Endodermal cell (in vitro differentiated cells): ENCODE measurements at places on chromosomes 6 and 20.

- DNase-seq, result no peak
Observed at GRCh38 chr6:136058852-136059251, 191.3 kb downstream of the MTFR2 start.

GRCh38 chr6:157604816-157605215, 218.2 kb upstream of the SNX9 start:
- DNase-seq, result no peak

DNA sequence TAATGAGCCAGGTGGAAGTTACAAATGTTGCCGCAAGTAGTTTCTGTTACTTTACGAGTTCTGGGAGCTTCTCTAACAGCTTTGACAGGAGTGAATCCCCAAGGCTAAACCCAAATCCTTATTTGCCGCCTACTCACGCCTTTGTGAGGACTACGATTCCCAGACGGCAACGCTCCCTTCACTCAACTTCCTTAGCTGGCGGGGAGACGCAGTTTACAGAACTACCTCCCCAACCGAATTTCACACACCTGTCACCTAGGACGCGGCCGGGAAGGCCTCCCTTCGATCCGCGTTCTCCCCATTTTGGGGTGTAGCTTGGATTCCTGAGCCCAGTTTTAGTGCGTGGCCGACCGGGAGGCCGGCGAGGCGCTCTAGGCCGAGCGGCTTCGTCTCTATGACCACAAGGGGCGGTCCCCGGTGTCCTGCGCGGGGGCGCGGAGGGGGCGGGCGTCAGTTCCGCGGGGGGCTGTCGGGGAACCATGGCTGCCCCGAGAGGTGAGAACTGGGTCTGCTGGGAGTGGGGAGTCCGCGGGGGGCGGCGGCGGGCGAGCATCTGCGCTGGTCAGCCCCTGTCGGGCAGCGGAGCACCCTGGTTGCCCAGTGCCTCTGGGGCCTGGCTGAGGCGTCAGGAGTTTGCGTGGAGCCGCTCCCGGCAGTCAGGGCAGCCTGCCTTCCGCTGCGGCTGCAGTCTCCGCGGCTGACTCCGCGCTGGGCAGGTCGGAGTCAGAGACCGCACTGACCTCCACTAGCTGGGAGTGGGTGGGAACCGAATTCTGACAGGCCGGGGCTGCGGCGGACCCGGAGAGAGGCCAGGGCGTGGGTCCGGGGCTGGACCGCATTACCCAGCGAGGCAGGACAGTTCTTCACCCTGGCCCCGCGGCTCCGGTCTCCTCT, at the start of gene SLC35A1:
TSS of gene SLC35A1 (plus strand) at position 450 of the 894 bp plus-strand sequence. CDS start at position 480, 30 bp downstream.
- peak; percentile 92 for DNase-seq

DNA sequence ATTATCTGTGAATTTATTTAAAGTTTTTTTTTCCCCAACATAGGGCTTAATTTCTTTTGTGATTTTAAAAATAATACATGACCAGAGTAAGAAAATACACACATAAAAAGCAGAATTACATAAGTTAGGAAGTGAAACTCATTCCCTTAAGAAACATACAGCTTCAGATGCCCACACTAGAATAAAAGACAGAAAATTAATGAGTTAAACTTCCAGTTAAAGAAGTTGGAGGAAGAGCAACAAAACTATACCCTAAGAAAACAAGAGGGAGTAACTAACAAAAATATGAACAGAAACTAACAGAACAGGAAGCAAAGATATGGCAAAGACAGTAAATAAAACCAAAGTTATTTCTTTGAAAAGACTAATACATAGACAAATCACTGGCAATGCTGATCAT, 107.6 kb upstream of the CEP85L start:
- DNase-seq, result no peak

DNA sequence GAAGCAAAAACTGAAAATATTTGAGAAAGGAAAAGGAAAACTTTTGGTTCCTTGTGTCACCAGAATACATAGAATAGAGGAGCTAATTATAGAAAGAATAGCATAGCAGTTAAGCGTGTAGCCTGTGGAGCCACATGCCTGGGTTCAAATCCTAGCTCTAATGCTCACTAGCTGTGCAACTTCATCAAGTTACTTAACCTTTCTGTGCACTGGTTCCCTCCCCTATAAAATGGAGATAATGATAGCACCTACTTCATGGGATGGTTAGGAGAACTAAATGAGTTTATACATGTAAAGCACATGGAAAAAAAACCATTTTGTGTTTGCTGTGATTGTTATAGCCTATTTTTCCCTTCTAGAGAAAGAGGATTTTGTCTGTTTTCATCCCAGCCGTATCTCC, 24.5 kb upstream of the RNGTT start:
- no peak for DNase-seq

- DNase-seq, result no peak
Observed at GRCh38 chr20:25281541-25281991, 33.7 kb downstream of the PYGB start.

DNA sequence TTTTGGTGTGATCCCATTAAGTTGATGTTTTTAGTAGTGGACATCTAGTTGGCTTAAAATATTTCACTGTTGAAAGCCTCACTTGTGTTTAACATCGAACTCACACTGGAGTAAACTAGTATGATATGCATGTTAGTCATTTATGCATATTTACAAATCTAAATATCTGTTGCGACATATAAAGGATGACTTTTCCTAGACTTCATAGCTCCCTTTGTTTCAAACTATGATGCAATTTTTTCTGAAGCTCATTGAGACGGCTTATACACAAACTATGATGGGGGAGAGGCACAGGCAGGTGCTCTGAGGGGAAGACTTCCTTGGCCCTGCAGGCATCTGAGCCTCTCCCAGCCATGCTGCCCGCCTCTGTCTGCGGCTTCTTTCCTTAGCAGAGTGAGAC, 11.8 kb upstream of the FOXC1 start:
- no peak for DNase-seq

DNA sequence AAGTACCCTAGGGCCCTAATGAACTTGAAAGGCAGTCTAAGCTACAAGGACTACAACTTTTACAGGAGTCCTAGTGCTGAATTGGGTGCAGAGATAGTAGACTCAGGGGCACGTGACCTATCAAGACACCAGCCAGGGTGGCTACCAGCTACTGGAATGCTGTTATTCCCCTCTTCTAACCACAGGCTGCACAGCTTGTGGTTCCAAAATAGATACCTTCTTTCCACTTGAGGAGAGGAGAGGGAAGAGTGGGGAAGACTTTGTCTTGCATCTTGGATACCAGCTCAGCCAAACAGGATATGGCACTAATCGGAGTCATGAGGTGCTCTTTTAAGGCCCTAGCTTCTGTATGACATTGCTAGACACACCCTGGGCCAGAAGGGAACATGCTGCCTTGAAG, 60.0 kb upstream of the MTRF1L start:
- DNase-seq, result no peak

DNA sequence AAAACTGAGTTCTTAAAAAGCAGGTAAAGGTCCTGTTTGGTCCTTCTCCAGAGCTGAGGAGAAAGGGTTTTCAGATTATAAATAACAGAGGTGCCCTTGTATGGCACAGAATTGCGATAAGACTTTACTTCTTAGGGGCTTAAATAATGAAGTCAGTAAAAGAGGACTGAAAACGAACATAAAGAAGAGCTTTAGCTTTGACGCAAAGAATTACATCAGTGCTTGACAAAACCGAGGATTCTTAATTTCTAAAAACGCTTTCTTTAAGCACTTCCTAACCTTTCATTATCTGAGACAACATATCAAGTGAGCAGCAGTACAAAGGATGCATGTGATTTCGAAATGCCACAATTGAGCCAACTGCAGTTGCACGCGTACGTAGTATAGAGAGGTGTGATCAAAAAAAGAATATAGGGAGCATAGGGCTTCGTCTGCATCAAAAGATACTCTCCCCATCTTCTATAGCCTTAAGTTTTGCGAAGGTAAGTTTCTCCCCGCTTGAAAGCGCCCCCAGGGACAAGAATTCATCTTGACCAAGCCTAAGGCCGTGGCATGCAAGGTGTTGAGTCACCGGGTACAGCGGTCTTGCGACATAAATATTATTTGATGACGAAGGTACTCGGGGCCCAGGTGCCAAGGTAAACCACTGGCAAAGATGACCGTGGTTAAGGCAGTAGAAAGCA, 778 bp upstream of the LOC128125822 start:
- DNase-seq, result peak; percentile 70

DNA sequence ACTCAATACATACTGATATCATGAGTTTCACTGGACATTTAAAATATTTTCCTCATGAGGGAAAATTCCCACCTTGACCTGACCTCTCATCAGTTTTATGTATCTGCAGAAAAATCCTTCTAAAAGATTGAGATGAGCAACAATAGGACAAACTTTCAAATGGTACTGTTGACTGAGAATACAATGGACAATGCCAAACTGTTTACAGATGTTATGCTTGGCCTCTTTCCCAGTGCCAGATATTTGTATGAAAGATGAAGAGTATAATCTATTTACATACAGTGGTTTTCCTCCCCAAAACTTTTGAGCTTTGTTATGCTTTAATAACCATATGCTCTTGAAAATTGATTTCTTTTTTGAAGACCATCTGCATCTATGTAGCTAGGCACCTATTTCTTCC, 245.1 kb upstream of the RSPO3 start:
- no peak for DNase-seq

DNA sequence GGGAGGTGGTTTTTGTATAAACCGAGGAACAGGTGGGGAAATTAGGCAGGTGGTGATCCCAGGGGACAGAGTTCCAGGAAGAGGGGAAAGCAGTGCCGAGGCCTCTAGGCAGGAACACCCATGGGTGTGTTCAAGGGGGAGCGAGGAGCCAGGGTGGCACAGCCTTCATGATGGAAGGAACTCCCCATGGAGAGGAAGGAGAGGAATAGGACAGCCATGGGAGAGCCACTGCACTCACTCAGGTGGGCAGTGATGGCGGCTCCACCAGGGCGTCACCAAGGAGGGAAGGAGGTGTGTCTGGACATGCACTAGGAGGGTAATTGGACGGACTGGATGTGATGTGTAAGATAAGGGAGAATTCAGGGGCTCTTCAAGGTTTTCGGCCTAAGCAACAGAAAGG, 98.2 kb downstream of the THBS2 start:
- no peak for DNase-seq

GRCh38 chr20:62755817-62756724, 40.2 kb upstream of the MRGBP start:
- no peak for DNase-seq

DNA sequence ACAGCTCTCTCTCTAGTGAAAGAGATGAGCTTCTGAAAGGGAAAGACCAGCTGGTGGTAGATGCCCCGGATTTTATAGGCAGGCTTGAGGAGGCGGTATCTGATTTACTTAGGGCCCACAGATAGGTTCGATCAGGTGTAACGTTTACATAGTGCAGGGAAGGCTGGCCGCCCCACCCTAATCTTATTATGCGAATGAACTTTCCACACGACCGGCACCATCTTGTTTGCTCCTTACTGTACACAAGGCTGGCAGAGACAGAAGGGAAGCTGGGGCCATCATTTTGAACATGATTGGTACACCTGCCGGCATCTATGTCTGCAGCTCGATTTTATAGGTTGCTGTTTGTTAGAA, 212.0 kb upstream of the JARID2 start:
- peak; percentile 61 for DNase-seq

- DNase-seq, result no peak
Observed at GRCh38 chr6:51019806-51020205, 201.1 kb downstream of the TFAP2B start.

DNA sequence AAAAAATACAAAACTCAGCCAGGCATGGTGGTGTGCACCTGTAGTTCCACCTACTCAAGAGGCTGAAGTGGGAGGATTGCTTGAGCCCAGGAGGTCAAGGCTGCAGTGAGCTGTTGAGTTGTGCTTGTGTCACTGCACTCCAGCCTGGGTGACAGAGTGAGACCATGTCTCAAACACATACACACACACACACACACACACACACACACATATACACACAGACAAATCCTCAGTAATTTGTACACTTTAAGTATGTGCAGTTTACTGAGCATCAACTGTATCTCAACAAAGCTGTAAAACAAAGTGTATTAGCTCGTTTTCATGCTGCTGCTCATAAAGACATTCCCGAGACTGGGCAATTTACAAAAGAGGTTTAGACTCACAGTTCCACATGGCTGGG, 7.3 kb downstream of the TFB1M start:
- no peak for DNase-seq

DNA sequence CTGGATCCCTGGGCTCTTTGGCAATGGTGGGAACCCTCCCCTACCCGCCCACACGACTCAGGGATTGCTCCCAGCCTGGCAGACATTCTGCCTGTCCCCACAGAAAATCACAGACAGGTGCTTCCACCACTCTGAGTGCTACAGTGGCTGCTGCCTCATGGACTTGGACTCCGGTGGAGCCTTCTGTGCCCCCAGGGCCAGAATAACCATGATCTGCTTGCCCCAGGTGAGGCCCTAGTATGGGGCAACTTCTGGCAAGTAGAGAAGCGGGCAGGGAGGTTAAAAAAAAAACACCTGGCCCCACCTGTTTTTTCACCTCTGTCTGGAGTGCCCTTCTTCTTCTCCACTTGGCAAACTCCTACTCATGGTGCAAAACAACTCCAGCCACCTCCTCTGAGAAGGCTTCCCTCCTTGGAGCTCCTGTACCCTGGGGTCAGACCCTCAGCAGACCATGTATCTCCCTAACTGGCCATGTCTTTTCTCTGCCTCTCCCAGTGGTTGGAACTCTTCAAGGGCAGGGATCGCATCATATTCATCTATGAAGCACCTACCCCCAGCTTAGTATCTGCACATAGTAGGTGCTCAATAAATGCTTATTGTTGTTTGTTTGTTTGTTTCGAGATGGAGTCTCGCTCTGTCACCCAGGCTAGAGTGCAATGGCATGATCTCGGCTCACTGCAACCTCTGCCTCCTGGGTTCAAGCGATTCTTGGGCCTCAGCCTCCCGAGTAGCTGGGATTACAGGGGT, 1.1 kb downstream of the CLPSL2 start:
- no peak for DNase-seq

DNA sequence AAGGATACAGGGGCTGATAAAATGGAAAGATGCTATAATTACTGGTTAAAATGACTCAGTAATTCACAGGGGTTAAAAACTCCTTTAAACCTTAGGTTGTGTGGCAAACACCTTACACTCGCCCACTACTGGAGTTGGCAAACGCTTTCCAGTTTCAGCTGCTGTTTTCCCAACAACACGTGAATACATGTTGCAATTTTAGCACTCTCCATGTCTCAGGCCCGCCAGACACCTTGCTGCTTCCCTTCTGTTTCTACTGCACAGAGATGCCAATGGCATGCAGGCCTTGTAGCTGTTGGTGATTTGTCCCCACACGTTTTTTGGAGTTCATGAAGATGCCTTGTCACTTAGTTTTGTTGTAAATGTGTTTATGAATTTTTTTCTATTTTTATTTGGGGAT, 5.3 kb upstream of the TTPAL start:
- no peak for DNase-seq

- DNase-seq, result no peak
Observed at GRCh38 chr6:130896249-130896648, 69.0 kb downstream of the SMLR1 start.

- no peak for DNase-seq
Observed at GRCh38 chr6:140850438-140850837, 1282.3 kb upstream of the GJE1 start.

DNA sequence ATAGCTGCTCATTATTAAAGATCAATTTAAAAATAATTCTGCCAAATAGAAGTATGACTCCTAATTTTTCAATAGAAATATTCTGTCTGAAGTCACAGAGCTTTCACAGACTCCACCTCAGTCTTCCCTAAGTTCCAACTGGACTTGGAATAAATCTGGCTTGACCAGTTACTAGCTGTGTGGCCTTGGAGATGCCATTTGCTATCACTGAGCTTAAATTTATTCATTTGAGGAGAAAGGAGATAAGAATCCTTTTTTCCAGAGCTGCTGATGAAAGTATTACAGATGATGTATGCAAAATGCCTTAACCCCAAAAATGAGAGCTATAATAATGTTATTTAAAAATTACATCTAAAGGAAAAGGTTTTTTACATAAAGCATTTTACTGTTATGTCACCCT, 125.0 kb downstream of the GJA1 start:
- DNase-seq, result no peak

- no peak for DNase-seq
Observed at GRCh38 chr6:79435746-79436145, 101.5 kb downstream of the LCA5 start.
